Adipose tissue (tissue), 3 donors: ENCODE measurements at places on chromosomes 6 and 20. TPM values are rescaled to one million over a fixed set of nuclear protein-coding genes. Genes with fewer than 3 reads are reported as not detected.

MROH8 gene
- 0.35 TPM for polyA plus RNA-seq

GGTLC1 gene
- not detected for polyA plus RNA-seq

PROKR2 gene
- polyA plus RNA-seq: not detected

TMEM239 gene
- not detected for polyA plus RNA-seq

MUC21 gene
- 0.05 TPM for polyA plus RNA-seq

TMEM200A gene
- 1.8 TPM for polyA plus RNA-seq

STMND1 gene
- polyA plus RNA-seq: 3.0 TPM

C6orf163 gene
- 0.31 TPM for polyA plus RNA-seq

KIF13A gene
- polyA plus RNA-seq: 8.6 TPM

BPI gene
- polyA plus RNA-seq: 0.21 TPM

CEBPB gene
- polyA plus RNA-seq: 214 TPM

CST4 gene
- polyA plus RNA-seq: not detected

RNASET2 gene
- polyA plus RNA-seq: 34.4 TPM

COL21A1 gene
- polyA plus RNA-seq: 1.4 TPM

NAA20 gene
- polyA plus RNA-seq: 68.8 TPM

F13A1 gene
- polyA plus RNA-seq: 296 TPM

SNRPB2 gene
- polyA plus RNA-seq: 22.1 TPM

ARMH2 gene
- not detected for polyA plus RNA-seq

MEP1A gene
- 0.09 TPM for polyA plus RNA-seq
